ENCODE measurements at places on chromosomes 1 and 21.

DNA sequence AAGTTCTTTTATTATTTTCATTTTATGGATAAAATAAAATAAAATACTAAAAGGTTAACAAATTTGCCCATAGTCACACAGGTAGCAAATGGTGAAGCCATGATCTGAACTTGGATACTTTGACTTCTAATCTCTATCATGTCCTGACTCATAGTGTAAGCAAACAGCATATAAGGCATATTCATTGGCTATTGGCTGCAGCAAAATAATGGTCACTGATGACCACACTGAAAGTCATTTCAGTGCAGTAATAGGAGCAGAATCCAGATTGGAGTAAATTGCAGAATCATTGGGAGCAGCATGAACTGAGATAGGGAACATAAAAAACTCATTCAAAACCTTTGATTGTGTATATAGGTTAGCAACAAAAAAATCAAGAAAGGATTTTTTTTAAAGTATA, 262.9 kb downstream of the PLA2G4A start:
- DNase-seq, result no peak

DNA sequence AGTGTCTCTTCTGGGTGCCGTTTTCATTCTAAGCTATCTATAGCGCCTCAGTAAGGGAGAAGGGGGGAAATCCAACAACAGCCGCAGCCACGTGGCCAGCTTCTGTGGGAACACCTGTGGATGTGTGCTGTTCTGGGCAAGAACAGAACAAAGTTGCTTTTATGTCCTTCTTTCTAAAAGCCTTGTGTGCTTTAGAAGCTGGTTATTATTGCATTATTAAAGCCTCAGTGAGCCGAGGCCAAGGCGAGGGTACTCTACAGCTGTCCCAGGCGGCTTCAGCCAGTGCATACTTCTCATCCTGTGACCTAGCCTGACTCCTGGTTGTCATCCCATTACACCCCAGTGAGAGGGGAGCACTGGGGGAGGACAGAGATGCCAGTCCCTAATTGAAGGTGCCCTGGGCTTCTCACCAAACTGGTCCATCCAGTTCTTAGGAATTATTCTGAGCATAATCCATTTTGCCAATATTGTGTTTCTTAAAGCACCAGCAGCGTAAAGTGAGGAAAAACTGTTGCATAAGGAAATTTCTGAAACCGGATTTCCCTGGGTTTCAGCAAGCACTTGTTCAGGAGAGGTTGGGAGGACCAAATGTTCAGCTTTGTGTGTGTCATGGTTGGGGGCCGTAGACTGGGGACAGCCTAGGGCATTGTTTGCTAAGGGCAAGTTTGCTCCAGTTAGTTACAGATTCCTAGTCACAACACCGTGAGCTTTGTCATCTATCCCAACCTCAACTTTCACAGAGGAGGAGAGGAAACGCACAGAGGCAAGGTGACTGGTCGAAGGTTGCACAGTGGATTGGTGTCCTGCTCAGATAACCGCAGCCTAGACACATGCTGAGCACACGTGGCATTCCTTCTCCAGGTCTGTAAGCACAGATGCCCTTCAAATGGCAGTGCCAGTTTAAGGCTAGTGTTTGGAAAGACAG, 61.0 kb upstream of the ATP1A1 start:
- DNase-seq, result no peak

- DNase-seq, result no peak
These were observed 87.0 kb downstream of the SYT14 start for GRCh38 chr1:210024996-210025395.

DNA sequence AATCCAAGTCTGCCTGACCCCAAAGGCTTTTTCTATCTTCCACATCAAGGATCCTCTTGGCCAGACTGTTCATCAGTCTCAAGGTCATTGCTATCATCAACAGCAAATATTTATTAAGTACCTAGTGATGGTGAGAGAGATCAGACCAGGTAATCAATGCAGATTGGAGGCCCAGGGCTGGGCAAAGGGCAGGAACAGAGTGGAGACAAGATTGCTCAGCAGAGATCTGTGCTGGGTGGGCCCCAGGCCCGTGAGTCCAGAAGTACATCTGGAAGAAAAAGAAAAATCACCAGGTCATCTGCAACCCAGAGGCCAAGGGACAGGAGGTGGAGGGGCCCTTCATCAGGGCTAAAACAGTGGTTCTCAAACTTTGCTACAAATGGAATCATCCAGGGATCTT, 10.1 kb upstream of the PAQR7 start:
- DNase-seq, result no peak

GRCh38 chr21:33937931-33938339, 22.3 kb upstream of the ATP5PO start:
- DNase-seq, result no peak

DNA sequence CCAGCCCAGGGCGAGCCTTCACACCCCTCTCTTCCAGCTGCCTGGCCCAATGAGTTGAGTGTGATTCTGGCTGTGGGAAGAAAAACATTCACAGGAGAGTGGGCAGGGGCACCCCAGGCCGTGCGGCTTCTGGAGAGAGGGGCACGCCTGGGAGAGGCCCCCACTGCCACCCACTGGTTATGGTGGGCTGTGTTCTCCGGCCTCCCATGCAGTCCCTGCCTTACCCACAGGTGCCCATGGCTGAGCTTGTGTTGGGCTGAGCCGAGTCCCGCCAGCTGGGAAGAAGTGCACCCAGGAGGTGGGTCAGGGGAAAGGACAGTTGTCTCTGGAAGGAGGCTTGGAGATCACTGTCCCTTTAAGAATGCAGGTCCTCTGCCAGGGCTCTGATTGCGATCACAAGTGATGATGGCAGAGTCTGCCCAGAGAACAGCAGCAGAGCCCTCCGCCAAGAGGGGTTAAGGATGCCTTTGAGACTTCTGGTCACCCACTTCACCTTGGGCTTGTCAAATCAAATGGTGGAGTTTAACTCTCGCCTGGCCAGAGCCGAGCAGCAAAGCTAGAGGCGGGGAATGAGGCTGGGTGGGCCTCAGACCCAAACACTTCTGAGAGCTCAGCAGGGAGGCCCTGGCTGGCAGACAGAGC, 124.7 kb upstream of the ARHGEF16 start:
- no peak for DNase-seq

DNA sequence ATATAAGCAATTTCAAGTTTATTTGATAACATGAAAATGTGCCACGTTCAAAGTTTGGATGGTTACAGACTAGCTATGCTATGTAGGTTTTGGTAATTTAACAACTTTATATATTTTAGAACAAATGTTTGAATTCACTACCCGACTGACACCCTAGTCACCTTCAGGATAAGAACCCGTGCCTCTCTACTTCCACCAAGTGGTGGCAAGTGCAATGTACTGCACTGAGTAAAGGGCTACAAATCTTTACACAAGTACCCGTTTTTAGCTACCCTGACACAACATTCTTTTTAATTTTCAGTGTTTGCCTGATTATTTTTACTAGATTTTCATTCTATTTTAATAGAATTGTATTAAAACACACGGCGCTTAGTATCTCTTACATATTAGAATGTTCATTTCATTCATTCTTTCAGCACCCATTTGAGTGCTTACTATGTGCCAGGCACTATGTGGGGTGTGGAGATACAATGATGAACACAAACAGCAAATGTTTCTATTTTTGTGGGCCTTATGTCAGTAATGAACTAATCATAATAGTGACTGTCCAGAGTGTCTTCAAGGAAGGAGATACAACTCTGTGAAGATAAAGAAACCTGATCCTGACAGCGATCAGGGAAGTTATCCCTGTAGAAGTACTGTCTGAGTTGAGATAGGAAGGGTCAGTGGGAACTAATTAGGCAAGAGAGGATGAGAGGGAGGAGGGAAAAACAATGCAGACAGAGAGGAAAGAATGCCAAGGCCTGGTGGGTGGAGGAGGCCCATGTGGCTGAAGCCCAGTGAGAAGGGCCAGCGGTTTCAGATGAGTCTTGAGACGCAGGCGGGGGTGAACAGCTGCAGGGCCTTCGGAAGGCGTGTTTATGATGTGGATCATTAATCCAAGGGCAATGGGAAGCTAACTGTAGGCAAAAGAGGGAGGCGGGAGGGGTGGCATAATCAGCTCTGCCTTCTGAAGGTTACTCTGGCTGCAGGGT, 3.8 kb downstream of the LCA5L start:
- DNase-seq, result no peak

DNA sequence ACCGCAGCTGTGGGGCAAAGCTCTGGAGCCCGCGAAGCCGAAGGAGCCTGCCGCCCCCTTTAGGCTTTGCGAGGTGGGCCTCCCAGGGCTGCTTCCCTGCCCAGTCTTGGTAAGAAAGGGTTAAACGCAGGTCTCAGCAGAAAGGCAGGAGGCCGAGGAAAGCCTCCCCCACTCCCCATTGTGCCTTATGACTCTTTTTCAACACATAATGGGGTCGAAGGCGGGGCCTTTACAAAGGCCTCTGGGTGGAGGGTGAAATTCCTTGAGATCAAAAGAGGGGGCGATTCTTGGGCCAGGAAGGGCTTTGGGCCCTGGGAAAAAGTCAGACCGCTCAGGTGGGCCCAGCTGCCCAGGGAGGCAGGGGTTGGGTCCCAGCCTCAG, 880 bp downstream of the ALPL start:
- DNase-seq, result no peak

- no peak for DNase-seq
These were observed 59.9 kb upstream of the TTC34 start for GRCh38 chr1:2861143-2861987.

- DNase-seq, result no peak
These were observed 36.5 kb downstream of the NCF2 start for GRCh38 chr1:183553764-183554163.

- peak; percentile 100 for DNase-seq
These were observed at the start of gene BMP8A for GRCh38 chr1:39491146-39491921. Gene BMP8A, plus strand, starts transcription at chr1:39491636. Its CDS starts 356 bp downstream, at chr1:39491992.

DNA sequence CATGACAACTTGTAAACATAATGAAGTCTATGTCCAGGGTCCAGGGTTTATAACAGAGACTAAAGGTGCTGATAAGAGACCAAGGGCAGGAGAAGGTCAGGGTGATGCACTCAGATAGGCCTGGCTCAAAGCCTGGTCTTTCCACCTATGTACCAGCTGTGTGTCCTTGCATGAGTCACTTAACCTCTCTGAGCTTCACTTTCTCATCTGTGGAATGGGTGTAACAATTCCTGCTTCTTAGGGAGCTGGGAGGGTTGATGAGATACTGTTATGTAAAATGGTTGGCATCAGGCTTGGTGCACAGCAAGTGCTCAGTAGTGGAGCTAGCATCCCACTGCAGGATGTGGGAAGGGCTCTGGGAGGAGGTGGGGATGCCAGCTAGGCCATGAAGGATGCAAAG, 143.7 kb upstream of the CSF3R start:
- no peak for DNase-seq

DNA sequence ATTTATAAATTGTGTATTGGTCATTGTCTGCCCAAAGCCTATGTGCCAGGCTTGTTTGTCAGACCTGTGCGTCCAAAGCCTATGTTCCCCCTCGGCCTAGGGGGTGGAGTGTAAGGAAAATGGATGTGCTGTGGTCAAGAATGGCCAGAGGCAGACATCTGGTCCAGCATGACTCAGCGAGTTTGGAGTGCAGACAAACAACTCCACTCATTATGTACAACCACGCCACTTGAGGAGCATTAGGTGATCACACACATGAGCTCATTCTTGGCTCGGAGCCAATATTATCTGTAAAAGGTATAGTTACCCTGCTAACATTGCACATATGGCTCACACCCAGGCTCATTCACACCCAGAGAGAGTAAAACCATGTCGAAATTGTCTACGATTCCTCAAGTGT, 1047.6 kb upstream of the ADGRL4 start:
- DNase-seq, result peak; percentile 91

DNA sequence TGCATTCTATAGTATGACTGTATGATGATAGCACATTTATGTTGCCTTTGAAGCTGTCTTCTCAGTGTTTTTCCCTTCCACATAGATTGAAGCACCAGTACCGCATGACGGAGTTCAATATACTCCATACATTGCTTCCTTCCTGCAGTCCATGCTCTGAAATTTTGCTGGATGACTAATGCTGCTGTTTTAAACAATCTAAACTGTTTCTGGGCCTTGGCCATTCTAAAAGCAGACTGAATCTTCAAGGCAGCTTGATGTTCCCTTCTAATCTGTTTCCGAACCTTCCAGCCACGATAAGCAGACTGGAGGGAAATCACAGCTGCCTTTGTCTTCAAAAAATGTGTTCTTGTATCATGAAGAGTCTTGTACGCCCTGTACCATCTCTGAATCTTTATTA, 36.2 kb upstream of the F13B start:
- no peak for DNase-seq

- no peak for DNase-seq
These were observed 115.5 kb downstream of the RERE start for GRCh38 chr1:8701794-8702471.

DNA sequence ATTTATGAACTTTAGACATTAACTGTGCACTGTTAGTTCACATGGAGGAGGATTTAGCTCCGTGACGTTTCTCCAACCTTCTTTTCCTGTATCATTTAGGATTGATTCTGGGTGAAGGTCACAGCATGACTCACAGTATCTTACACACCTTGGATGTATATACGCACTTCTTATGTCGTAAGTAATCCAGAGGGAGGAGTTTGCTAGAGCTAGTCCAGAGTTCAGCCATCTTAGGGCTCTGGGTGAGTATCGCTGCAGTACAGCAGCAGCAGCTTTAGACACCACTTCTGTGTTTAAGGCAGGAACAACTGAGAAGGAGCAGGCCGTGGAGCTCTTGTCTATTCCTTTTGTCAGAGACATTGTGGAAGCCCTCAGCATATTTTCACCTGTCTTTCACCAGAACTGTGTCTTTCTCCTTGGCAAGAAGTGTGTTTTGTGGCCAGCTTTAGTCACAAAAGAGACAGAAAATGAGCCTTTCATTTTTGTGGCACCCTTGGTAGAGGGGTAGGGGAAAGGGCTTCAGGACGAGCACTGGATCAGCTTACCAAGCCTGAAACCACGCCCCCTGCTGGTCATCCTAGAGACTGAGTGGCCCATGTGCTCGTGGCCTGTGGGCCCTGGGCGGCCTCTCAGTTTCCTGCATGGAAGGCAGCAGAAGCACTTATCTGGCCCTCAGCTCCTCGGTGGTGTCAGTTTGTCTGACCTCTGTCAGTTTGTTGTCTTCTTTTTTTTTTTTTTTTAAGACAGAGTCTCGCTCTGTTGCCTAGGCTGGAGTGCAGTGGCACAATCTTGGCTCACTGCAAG, 64.0 kb downstream of the ADARB1 start:
- DNase-seq, result peak; percentile 27

DNA sequence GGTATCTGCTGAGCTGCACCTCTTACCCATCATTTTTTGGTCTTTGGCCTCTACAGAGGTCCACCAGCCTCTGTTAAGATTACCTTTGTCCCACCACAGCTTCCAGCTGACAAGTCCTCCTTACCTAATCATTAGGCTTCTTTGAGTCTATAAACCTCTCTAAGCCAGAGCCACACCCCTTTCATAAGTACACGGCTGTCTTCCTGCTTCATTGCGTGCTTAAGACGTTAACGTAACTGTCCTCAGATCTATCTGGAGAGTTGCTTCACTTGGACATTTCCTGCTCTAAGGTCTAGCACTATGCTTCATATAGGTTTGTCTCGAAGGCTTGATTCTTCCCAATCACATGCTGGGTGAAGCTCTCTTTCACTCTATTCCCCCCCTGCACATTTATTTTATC, 71.0 kb upstream of the CACHD1 start:
- no peak for DNase-seq

- no peak for DNase-seq
These were observed 411.2 kb downstream of the PLPP3 start for GRCh38 chr1:56168176-56168575.

GRCh38 chr21:42161956-42162681, 56.8 kb upstream of the ABCG1 start:
- DNase-seq, result no peak

- peak; percentile 42 for DNase-seq
These were observed at the start of gene EXO5 for GRCh38 chr1:40508375-40509341. Gene EXO5, plus strand, starts transcription at chr1:40508767. Its CDS starts 5,778 bp downstream, at chr1:40514545.

Data from NCI-H2107 (cell line).